ENCODE measurements at places on chromosomes 1 and 21.

DNA sequence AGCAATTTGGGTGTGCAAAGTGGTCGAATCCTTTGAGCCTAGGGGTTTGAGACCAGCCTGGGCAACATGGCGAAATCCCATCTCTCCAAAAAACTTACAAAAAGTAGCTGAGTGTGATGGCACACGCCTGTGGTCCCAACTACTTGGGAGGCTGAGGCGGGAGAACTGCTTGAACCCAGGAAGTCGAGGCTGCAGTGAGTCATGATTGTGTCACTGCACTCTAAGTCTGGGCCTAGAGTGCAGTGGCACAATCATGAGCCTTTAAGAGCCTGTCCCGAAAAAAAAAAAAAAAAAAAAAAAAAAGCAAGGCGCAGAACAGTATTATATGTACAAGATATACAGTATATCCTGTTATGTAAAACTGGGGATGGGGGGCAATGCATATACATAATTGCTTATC lies 25.1 kb upstream of the HTR1D start:
- no peak for DNase-seq

DNA sequence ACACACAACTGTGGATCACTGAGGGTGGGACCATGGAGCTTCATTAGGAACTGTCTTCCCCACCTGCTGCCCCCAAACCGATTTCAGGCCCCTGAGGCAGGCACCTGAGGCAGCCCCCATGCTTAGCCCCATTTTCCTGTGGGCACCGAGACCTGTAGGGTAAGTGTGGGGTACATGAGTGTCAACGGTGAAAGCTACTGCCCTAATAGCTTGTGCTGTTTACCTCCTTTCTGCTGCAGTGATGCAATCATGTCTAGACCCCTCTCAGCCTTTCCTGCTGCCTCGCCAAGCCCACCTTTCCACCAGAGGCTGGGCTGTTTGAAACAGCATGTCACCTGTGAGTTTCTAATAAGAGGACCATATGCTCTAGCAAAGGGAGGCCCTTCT lies 53.0 kb downstream of the NFASC start:
- no peak for DNase-seq

- DNase-seq = no peak
Measured at GRCh38 chr1:88544195-88544594, 139.9 kb upstream of the PKN2 start.

DNA sequence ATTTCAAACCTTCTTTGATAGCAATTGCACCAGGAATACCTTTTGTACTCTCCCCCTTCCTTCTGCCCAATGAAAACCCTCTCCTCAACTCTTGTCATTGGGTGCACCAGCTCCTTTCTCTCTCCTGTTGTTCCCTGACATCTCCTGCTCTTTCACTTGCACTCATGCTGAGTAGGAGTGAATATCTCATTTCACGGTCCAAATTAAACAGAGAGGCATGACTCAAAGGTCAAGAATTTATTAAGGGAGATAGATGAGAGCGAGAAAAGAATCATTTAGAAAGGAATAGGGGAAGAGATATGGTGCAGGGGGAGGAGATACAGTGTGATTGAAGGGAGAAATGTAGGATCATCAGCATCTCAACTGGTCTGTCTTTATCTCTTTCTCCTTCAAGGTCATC lies 22.1 kb downstream of the AIM2 start:
- no peak for DNase-seq

Measured in GM23338 (cell line).